Colonic mucosa (tissue), 4 donors: ENCODE measurements at places on chromosomes 5 and 9.
A peak's percentile ranks its signal among the peaks of the same experiment; 100 is the strongest.

DNA sequence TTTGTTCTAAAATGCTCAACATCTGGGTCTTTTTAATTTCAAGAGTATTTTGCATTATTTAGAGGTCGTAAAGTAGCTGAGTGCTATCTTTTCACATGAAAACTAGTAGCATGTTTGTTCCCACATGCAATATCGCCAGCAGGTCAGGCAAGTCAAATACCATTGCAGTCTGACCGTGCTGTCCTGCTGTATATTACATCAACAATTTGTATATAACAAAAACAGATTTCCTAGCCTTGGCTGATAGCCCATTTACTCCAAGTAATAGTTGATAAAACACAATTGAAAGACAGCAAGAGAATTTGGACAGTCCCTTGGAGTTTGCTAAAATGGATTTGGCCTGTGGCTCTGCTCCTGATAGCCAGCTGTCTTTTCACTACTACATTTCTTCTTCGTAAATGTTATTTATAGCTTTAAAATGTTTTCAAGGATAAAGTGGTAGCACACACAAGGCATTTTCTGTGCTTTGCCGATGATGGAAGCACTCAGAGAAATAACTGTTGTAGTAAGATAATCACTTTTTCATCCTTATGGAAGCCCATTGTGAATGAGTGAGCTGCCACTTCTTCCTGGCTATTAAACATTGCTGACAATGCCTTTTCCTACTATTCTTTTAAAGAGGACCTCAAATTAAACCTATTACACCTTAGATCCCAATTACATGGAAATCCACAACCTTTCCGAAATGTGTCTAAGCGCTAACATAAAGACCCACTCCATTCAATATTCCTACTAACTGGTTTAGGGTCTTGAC lies 992.1 kb downstream of the MAT2B start:
- DNase-seq: no peak

- DNase-seq: no peak
Measured at GRCh38 chr5:43309122-43309521, 4.1 kb downstream of the HMGCS1 start.

GRCh38 chr5:61631438-61631941 lies 299.4 kb downstream of the ZSWIM6 start:
- no peak for DNase-seq

GRCh38 chr5:143554187-143554717 lies 150.8 kb upstream of the NR3C1 start:
- no peak for DNase-seq

GRCh38 chr9:29751226-29751625 lies 2177.9 kb upstream of the C9orf72 start:
- no peak for DNase-seq

GRCh38 chr5:110323357-110323756 lies 403.1 kb downstream of the TMEM232 start:
- DNase-seq: no peak

DNA sequence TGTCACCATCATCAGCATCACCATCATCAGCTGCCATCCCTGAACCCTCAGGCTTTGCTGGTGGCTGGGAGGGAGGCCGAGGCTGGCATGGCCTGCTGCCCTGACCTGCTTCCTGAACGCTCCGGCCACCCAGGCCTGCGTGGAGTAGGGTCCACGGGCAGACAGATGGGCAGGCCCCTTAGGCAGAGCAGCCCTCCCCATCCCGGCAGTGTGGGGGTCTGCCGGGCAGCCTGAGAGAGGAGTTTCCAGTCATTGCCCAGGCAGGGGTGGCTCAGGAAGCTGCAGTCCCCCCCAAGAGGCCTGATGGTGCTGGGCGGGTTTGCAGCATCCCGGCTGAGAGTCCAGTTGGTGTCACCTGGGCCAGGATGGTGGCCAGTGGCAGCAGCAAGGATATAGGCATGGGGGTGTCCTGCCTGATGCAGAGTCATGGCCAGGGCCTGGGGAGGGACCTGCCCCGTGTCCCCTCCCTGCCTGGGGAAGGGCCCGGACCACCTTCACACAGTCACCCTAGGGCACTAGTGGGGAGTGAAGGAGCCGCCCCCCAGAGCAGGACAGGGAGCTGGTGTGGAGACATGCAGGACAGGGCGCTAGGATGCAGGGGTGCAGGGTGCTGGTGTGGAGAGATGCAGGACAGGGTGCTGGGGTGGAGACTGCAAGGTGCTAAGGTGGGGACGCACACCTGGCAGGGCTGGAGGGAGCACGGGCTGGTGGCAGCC lies 7.7 kb upstream of the EGFL7 start:
- no peak for DNase-seq

- DNase-seq: no peak
Measured at GRCh38 chr9:130579738-130580463, 524 bp downstream of the FUBP3 start.

- DNase-seq: no peak
Measured at GRCh38 chr5:125612181-125612721, 811.0 kb upstream of the GRAMD2B start.

DNA sequence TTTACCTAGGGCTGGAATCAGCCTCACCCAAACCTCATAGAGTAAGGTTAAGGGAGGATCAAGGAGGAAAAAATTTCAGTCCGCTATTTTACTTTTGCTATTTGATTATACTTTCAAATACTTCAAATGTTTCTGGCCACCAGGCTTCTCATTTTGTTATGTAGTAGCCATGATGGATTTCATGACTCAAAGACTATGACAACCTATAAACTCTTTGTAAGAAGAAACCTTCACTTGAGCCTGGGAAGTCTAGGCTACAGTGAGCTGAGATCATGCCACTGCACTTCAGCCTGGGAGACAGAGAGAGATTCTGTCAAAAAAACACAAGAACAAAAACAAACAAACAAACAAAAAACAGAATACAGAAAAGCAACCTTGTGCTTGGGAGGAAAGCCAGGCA lies 293.6 kb upstream of the TNC start:
- DNase-seq: no peak

GRCh38 chr9:89493181-89493580 lies 4.7 kb downstream of the SEMA4D start:
- DNase-seq: no peak

GRCh38 chr5:28397502-28397941 lies 1359.1 kb upstream of the CDH9 start:
- DNase-seq: no peak

- no peak for DNase-seq
Measured at GRCh38 chr9:5756633-5757032, 76.3 kb downstream of the ERMP1 start.

DNA sequence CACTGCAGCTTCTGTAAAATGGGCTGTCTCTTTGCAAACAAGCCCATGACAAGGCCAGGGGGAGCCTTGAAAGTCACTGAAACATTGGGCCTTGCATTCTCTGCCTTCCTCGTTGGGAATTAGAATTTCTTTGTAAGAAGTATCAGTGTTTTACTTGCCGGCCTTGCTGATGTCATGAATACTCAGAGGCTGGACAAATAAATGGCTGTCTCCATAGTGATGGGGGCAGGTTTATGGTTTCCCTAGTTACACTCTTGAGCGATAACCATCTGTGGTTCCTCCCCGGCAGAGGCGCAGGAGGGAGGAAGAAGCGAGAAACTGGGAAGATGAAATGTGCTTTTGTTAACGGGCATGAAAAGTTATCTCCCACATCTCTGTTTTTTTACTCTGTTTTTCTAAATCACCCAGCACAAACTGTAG lies 272.7 kb upstream of the PANK3 start:
- no peak for DNase-seq

GRCh38 chr9:72207278-72207677 lies 58.0 kb downstream of the GDA start:
- DNase-seq: no peak

GRCh38 chr9:98288881-98289280 lies 33.4 kb upstream of the TBC1D2 start:
- peak; percentile 61 for DNase-seq

DNA sequence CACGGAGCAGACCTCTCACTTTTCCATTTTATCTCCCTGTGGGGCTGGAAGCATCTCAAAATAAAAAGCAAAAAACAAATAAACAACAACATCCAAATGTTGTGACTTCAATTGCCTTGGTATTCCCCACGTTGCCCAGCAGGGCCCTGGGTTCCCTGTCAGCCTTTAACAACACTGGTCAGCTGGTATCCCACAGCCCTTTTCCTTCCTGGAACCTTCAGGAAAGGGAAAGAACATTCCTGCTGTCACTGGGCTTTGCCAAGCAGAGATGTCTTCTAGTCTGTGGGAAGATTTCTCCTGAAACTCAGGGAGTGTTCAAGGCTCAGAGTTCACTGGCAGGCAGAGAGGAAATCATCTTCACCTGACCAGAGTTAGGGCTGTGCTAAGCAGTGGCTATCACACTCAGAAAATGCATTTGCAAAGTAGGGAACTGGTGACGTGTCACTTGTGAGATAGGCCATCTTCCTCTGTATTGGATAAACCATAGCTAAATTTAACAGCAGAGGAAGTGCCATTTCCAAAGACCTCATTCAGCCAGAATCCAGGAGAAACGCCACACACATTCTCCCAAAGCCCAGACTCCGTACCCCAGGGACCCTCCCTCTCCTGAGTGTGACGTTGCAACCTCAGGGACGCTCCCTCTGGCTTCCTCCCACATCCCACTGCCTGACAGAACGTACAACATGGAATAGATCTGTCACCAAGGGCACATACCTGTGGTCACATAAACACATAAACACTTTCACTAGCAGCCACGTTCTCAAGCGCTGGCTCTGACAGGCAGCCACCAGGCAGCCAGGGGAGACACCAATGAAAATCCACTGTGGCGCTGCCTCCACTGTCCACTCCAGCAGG lies 274.0 kb upstream of the DAPK1 start:
- no peak for DNase-seq

GRCh38 chr5:115673596-115673995 lies 47.8 kb upstream of the TMED7 start:
- no peak for DNase-seq

DNA sequence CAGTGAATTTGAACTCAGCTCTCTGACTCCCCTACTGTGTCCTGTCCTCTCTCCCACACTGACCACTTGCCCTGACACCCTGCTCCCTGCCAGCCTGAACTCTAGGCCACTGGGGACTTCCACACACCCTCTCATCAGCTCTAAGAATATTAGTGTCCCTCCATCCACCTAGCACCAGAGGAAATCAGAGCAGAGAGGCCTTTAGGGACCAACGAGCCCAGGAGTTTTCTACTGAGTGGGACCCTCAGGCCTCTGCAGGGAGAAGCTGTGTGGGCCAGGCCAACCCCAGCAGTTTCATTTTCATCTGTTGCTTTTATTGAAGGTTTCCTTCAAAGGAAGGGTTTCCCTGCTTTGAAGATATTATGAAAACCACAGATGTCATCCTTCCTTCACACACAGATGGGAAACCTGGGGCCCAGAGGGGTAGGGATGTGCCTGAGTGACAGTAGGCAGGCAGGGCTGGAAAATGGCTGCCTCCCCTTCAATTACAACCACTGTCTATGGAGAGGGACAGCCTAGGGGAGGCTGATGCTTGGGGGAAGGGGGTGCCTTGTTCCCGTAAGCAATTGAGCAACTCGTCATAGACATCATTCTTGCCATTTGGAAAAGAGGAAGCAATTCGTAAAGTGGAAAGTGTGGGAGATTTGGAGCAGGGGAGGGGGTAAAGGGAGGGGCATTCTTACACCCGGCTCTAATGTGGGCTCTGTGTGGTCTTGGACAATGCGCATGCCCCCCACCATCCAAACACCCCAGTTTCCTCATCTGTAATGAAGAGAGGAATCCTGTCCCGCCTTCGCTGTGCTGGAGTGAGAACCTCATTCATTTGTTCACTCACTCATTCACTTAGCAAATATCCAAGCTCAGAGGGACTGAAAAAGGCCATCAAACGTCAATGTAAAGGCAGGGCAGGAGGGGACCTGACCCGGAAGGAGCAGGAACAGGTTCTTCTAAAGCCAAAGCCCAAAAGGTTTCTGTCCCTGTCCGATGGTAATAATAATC lies 3.9 kb downstream of the GLIPR2 start:
- DNase-seq: no peak

DNA sequence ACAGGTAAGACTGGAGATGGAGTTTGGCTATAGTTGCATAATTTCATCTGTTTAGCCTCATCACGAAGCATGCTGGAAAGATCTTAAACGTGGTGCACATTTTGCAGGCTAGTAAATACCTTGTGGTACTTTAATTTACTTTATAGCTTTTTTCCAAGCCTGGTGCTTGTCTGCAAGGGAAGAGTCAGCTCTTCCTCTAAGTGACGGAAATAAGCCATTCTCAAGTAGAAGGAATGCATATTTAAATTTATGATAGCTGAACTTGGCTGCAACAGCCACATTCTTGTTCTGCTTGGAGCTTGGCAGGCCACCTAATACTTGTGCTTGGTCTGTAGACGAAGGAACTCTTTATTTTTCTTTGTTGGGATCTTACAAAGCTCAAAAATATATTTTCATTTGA lies 188.0 kb upstream of the PIK3R1 start:
- DNase-seq: no peak

DNA sequence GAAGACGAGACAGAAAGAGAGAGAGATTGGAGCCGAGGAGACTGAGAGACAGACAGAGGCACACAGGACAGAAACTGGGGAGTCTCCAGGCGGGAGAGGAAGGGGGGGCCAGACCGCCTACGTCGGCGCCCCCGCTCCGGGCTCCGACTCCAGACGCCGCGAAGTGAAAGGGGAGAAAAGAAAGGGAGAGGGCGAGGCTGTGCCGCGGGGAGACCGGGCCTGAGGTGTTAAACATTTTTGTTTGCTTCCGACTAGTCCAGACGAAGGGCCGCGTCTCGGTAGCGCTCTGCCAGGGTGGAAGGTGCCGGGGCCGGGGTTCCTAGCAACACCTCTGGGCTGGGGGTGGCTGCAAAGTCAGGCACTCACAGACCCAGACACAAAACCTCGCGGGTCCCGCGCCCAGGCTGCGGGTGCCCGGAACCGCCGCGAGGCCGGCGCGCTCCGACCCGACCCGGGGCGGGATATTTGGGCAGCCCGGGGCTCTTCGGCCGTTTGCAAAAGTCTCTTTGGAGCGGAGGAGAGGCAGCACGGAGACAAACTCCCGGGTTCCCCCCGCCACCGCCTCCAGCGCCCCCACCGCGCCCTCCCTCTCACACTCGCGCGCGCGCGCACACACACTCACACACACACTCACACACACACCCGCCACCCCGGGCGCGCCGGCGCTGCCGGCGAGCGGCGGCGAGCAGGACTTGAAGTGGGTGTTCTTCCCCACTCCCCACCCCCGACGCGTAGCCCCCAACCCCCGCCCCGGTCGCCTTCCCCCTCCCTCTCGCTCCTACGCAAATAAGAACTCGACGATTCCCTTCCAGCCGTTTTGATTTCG lies 626 bp upstream of the FST start:
- peak; percentile 52 for DNase-seq
